NCI-H1930 (cell line): ENCODE measurements at places on chromosomes 5 and 9.

DNA sequence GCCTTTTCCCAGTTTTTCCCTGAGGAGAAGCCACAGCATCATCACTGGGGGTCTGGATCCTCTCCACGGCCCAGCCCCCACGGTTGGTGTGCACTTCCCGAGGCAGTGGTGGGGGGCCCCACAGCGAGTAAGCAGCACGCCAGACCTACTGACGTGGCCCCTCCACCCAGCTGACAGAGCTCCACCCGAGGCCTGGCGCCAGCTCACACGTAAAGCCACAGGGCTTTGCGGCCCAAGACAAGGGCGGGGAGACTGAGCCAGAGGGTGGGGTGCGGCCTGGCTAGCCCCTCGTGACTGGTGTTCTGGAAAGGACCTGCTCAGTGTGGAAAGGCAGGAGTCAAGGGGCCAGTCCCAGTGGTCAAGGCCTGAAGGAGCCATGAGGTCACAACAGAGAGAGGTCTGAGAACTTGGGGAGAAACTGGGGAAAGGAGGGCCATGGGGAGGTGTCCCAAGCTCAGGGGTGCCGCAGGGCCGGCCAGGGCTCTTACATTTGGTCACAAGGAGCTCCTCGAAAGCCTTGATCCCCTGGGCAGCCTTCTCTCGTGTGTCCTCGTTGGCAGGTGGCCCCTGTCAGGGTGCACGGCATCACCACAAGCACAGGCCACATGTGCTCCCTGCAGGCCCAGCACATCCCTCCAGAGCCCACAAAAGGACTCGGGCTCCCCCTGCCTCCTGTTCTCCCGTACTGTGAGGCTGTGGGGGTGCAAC is 5.5 kb downstream of the SNAPC4 start:
- no peak for DNase-seq

DNA sequence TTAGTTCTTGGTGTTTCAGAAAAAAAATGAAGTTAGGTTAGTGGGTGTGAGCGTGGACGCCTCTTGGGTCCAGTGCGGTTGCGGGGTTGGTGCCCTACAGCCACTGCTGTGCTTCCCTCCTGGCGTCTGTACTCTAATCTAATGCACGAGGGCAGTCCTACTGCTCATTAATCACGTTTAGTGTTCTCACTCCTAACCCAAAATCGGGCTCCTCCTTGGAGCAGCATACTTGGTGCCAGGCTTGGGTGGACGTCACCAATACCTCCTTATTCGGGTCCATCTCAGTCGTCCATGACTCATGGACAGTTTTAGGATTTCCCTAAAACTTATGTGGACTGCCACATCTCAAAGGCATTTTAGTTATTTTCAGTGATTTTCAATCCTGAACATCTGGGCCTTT is 41.6 kb downstream of the TRIO start:
- no peak for DNase-seq

- DNase-seq: no peak
Measured at GRCh38 chr5:154162539-154163151, 27.9 kb upstream of the GALNT10 start.

DNA sequence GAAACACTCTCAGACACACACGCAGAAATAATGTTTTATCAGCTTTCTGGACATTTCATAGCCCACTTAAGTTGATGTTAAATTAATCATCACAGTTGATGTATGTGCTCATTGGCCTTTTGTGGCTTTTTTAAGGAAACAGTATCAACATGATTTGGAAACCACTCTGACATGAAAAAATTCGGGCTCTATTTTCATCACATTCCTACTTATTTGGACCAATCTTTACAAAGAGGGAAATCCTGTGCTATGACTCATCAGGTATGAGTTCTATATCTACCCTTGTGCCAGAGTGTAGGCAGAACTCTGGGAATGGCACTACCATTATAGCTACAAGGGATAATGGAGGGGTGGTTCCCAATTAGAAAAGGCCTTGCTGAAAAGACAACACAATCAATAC is 388.4 kb upstream of the PTGER4 start:
- DNase-seq: no peak

GRCh38 chr9:122143296-122143695 is 16.3 kb downstream of the NDUFA8 start:
- DNase-seq: no peak

DNA sequence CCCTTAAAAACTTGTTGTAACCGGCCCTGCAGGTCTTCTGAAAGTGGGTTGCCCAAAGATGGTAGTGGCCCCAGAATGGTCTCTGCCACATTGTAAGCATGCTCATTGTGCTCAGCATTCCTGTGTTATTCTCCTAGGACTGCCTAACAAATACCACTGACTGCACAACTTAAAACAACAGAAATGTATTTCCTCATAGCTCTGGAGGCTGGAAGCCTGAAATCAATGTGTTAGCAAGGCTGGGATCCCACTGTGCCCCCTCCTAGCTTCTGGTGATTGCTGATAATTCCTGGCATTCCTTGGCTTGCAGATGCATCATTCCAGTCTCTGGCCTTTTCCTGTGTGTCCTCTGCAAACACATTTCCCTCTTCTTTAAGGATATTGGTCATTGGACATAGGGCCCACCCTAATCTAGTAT is 3.4 kb upstream of the GCNT4 start:
- DNase-seq: no peak

- no peak for DNase-seq
Measured at GRCh38 chr5:50593681-50594080, 72.8 kb upstream of the PARP8 start.

DNA sequence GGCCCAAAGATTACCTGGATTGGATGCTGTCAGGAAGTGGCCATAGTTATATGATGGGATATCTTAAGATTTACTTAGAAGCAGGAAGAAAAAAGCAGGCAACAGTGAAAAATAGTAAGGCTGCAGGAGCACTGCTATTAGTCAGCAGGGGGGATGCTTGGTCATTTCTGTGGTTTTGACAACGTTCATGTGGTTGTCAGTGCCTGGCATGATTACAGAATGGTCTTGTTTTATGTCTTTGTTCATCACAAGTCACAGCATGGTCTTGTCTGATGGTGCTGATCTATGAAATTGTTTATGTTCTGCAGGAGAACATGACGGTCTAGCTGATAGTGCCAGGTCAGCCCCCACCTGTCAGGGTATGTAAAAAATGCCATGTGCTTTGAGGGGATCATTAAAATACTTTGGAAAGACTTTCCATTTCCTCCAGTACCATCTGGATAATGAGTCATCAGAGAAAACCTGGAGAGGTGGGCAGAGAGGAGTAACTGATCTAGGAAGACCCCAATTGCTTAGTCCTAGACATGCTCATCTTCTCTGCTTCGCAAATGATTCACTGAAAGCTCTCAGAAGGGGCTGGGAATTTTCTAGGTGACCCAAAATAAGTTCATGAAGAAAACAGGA is 48.5 kb downstream of the PLGRKT start:
- DNase-seq: no peak

- no peak for DNase-seq
Measured at GRCh38 chr5:74530326-74531050, 110.0 kb downstream of the ENC1 start.

DNA sequence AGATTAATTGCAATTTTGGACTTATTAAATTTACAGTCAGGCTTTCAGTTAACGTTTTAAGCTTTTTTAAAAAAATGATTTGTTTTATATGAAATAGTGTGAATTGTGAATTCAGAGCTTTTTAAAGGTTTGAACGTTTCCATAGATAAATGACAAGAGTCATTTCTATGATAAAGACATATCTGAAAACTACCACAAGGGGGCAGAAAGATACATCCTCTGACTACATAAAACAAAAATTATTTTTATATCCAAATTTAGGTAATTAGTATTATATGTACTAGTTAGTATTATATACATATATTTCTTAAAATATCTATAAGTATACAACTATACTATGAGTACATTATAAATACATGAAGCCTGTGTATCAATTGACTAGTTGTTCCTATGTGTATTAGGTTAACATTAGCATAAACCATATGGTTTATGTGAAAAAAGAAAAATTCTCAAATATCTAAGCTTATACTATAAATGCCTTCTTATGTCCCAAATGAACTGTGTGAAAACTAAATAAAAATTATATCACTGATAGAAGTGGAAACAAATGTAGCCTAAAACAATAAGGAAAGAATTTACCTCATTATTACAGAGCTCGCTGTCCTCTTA is 155.2 kb downstream of the MEF2C start:
- DNase-seq: no peak

DNA sequence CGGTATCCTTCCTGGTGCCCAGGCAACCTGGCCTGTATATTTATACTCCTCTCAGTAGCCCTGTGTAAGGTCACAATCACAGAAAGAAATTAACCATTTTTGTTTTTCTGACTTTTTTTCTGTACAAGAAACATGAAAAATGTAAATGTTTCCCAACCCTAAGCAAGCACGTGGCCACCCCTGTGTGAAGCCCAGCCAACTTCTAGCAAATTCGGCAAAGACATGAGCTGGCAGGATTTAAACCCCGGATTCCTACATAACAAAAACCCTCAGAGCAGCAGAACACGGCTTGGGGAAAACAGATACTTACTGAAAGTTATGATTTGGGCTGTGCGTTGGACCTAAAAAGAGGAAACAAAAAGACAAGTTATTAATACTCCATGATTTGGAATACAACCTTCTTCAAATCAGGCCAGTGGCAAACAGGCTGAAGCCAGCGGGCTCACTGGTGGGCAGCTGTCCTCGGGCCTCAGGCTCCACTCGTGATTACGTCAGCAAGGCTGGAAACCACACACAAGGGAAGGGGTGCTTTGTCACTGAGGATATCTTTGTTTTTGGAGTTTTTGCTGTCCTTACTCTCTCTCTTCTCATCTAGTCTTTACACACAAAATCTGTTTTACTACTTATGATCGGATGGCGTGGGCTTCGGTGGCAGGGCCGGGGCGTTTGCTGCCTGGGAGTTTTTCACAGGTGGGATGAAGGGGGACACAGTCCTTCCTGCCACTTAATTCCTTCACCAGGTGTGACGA is 194.1 kb downstream of the ROR2 start:
- DNase-seq: no peak

DNA sequence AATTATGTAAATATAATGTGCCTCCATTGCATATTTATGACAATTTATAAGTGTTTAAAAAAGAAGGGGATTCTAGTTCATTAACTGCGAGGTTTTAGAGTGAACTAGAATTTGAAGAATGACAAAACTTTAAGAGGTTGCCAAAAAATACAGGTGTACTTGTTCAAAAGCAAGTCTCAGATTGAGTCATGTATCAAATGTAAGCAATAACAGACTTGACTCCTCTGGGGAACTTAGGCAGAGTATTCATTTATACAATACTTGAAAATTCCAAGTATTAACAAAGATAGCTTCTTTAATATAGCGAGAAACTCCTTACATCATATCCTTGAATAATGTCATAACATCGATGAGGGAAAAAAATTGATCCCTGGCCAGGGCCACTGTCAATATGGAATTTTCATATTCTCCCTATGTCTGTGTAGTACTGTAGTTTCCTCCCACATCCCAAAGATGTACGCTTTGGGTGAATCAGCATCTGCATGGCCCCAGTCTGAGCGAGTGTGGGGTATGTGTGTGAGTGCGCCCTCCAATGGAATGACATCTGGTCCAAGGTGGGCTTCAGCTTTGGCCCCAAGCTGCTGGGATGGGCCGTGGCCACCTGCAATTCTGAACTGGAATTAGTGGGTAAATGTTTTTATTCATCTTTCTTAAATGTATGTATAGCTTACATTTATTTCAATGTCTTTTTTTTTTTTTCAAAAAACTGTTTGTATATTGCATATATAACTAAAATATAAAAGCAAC is 70.1 kb downstream of the RIC1 start:
- DNase-seq: no peak

DNA sequence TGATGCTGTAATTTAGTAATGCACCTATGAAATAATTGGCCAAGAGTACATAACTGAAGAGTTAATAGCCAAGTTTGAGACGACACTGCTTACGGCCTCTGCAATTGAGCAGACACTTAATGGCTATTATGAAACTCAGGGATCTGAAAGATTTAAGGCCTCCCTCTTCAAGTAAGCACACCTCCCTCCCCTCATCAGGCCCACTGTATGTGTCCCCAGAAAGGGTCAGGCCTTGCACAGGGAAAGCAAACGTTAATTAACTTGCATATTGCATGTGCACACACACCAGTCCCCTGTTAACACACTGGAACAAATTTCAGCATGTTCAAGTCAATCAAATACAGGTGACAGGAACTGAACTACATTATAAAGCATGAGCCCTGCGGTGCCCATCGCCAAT is 163.6 kb downstream of the SPOCK1 start:
- DNase-seq: no peak

DNA sequence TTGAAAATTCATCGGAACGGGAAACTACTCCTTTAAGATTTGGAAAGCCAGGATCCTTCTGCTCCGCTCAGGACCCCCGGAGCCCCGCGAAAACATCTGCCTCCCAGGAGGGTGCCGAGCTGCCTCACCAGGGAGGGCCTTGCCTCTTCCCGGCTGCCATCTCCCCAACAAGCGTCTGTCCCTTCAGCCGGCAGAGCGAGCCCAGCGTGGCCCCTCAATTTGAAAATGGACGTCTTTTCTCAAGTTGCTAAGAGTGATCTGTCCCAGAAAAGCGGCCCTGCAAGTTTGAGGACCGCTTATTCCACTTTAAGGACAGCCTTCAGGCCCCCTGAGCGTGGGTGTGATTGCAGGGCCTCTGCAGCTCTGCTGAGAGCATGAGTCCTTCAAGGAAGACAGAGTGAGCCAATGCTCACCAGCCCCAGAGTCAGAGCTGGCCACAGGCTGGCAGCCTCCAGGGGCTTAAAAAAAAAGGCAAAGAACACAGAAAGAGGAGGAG is 101.3 kb downstream of the PHF2 start:
- no peak for DNase-seq
